ENCODE measurements at places on chromosomes 4 and X. TPM values are rescaled to one million over a fixed set of nuclear protein-coding genes. Genes with fewer than 3 reads are reported as not detected.

The ACOT9 gene
- 33.6 TPM for total RNA-seq

The LGI2 gene
- total RNA-seq = not detected

The AFP gene
- total RNA-seq = not detected

The RBM3 gene
- 200 TPM for total RNA-seq

The FHDC1 gene
- total RNA-seq = 0.57 TPM

The CXorf65 gene
- total RNA-seq = 30.2 TPM

The WAS gene
- 102 TPM for total RNA-seq

The GLOD5 gene
- not detected for total RNA-seq

Data from B cell (primary cell).